ENCODE measurements at places on chromosomes 2 and 18.

GRCh38 chr2:209719034-209719433, 52.6 kb upstream of the UNC80 start:
- no peak for DNase-seq

DNA sequence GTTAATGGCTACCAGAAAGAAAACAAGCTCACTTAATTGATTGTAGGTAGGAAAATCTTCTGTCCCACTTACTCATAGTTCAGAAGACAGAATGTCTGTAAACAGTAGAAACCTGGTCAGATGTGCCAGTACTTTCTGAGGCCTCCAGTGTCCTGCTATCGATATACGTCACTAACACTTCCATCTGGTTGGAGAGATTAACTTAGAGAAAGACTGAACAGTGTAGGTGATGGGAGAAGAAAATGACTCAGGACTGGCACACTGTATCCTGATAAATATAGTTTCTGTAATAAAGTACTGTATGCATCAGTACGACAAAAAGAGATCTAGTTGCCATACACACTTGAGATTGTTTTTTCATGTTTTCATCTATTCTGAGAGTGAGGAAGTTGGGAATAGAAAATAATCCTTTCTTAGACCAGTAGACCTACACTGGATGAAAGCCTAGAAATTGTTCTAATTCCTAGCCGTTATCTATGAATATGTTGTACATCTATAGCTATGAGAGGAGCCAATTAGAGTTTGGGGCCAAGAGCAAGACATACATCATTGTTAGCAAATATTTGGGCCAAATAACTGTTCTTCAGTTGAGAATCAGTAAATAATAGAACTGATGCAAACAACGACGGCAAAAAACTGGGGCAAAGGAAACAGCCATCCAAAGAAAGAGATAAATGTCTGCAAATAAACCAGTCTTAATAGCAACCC, 105.9 kb downstream of the NAT8 start:
- no peak for DNase-seq

GRCh38 chr2:102304268-102304667, 7.1 kb upstream of the IL1RL1 start:
- DNase-seq = peak; percentile 43

GRCh38 chr2:202249521-202250253, 11.3 kb upstream of the SUMO1 start:
- no peak for DNase-seq

DNA sequence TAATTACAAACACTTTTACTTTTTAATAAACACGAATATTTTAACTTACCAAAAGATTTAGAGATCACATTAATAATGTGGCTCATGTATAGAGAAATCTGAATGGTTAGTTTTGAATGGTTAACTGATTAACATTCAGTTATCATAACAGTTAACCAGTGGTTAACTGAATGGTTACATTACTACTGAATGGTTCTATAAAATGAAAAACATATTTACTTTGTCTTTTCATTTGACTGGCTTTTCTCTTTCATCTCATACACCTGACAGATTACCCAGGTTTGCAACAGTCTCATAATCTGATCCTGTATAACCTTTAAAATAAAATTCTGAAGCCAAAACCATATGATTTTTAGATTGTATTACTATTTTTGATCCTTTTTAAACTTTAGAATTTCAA, 91.9 kb downstream of the EPB41L5 start:
- DNase-seq = no peak

- DNase-seq = no peak
Observed at GRCh38 chr2:98175811-98176210, 88.8 kb downstream of the VWA3B start.

- peak; percentile 65 for DNase-seq
Observed at GRCh38 chr18:46035696-46036680, 36.1 kb downstream of the PSTPIP2 start.

GRCh38 chr2:188810586-188810985, 163.6 kb upstream of the COL3A1 start:
- peak; percentile 63 for DNase-seq

GRCh38 chr2:240133401-240133800, 2.7 kb downstream of the COPS9 start:
- DNase-seq = no peak

GRCh38 chr18:63237881-63238692, 81.5 kb downstream of the BCL2 start:
- DNase-seq = peak; percentile 93

GRCh38 chr2:96498021-96498431, 7.1 kb downstream of the NEURL3 start:
- DNase-seq = no peak

DNA sequence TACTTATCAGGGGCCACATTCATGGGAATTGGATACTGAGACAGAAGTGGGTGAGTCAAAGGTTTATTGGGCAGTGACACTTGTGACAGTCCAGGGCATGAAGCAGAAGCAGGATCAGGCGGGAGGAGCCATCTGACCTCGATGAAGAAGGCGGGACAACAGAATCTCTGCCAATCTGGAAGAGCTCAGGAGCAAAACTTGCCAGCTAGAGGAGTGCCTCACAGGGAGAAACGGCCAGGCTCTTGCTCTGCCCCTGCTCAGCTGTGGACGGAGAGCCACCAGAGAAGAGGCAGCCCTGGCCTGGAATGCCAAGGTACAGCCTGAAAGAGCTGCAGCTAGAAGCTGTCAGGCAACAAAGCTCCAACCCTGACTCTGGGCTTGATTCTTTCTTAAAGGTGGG, 16.9 kb downstream of the DAW1 start:
- peak; percentile 28 for DNase-seq

DNA sequence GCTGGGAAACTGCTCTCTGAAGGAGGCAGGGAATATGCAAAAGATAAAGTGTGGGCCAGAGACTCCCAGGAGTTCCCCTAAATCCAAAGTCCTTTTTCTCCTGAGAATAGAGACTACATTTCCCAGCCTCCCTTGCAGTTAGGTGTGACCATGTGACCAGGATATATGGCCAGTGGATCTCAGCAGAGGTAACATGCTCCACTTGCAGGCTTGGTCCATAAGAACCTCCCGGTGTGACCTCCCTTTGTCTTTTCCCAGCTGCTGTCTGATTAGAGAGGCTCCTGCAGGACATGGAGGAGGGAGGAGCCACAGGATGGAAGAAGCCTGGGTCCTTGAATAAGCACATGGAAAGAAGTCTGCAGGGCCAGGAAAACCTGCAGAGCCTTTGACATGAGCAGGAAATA, 76.2 kb downstream of the TGFA start:
- DNase-seq = no peak

- no peak for DNase-seq
Observed at GRCh38 chr2:239548451-239548871, 147.6 kb upstream of the HDAC4 start.

DNA sequence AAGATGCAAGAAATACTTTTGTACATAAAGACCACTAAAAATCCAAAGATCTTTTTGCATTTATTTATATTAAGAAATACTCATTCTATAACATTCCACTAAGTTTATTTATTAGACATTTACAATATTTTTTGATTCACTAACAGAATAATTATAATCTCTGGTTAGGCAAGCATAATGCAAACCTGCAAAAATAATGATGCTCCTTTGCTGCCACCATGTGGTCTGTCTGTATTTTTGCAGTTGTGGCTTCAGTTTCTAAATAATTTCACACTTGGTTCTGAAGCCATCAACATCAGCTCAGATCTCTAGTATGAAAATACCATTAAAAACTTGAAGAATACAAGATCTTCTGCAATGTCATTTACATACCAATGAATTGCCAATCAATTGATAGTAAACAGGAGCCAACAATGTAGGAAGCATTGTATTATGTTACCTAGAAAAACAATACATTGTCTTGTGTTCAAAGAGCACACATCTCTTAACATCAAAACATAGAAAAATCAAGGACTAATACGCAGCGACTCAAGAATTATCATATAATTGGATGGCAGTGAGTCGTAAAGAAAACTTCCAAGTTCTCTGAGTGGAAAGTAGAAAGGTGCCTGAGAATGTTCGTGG, 28.8 kb upstream of the WDR75 start:
- peak; percentile 88 for DNase-seq

DNA sequence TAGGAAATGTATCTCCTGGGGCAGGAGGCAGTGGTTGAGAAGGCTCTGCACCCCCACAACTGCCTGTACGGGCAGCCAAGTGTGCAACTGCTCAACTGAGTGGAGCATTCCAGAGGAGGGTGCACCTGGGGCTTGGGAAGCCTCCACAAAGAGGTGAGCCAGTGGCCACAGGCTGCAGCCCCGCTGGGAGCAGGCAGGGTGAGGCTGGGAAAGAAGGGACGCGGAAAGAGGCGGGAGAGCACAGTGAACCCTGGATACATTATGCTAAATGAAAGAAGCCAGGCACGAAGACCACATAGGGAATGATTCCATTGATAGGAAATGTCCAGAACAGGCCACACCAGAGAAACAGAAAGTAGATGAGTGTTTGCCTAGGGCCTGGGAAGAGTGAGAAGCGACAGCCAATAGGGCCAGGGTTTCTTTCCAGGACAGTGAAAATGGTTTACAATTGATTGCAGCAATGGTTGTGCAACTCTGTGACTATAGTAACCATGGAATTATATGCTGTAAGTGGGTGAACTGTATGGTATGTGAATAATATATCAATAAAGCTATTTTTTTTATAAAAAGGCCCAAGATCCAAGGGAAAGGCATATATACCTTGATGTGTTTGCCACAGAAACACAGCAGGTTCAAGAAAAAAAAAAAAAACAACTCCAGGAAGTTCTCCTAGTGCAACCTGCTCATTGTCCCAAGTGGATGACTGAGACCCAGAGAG, 82.4 kb downstream of the DDX1 start:
- DNase-seq = peak; percentile 48

DNA sequence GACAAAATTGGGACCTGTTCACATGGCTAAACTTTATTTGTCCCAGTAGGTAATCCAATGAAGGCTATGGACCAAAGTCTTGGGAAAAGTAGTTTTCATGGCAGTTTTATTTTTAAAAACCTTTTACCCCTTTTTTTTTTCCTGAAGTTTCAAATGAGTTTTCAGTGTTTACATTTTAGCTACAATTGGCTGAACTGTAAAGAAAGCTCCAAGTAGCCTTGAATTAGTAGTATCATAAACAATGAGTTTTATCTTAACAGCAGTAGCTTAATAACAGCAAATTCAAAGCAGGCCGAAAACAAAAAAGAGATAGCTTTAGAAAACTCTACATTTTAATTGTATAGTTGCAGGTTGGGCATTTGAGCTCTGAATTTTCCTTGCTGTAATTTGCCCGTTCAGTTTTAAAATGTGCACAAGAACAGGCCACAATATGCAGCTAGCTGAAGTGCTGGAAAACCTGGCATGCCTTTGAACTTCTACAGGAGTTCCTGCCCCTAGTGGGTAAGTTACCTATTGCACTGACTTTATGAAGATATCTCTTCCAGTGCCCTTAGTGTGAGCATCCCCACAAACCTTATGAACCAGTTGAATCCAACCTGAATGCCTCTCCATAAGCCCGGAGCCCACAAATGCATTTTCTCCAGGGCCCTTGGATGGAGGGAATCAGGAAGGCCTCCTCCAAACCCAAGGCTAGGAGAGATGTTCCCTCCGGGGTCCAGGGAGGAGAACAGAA, 106.7 kb downstream of the XRCC5 start:
- peak; percentile 23 for DNase-seq

- DNase-seq = no peak
Observed at GRCh38 chr2:101969723-101970122, 22.0 kb upstream of the IL1R2 start.

DNA sequence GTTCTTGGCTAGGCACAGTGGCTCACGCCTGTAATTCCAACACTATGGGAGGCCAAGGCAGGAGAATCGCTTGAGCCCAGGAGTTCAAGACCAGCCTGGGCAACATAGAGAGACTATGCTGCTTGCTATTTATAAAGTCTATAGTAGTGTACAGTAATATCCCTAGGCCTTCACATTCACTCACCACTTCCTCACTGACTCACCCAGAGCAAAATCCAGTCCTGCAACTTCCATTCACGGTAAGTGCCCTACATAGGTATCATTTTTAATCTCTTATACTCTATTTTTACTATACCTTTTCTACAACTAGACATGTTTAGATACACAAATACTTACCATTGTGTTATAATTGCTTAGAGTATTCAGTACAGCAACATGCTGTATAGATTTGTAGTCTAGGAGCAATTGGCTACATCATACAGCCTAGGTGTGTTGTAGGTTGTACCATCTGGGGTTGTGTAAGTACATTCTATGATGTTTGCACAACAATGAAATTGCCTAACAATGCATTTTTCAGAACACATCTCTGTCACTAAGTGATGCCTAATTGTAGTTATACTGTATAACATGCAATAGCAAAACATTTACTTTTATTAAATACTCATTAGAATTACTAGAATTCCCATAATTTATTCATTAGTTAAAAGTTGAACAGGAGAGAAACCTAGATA, 8.8 kb downstream of the DHX57 start:
- no peak for DNase-seq

GRCh38 chr2:35447821-35448220, 907.8 kb upstream of the CRIM1 start:
- no peak for DNase-seq

DNA sequence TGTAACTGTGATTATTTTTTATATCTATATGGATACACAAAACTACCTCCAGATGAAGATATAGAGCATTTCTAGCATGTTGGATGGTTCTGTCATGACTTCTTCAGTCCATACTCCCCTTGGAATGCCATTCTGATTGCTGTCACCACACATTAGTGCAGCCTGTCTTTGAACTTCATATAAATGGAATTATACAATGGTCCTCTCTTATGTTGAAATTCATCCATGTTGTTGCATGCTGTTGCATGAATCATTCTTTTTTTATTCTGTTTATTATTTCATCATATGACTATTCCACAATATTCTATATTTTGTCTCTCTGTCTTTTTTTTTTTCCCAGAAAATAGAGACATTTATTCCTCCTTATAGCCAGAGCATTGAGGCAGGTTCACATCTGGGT, 74.1 kb downstream of the OSBPL6 start:
- no peak for DNase-seq

GRCh38 chr2:43045866-43046265, 180.5 kb downstream of the ZFP36L2 start:
- DNase-seq = no peak

DNA sequence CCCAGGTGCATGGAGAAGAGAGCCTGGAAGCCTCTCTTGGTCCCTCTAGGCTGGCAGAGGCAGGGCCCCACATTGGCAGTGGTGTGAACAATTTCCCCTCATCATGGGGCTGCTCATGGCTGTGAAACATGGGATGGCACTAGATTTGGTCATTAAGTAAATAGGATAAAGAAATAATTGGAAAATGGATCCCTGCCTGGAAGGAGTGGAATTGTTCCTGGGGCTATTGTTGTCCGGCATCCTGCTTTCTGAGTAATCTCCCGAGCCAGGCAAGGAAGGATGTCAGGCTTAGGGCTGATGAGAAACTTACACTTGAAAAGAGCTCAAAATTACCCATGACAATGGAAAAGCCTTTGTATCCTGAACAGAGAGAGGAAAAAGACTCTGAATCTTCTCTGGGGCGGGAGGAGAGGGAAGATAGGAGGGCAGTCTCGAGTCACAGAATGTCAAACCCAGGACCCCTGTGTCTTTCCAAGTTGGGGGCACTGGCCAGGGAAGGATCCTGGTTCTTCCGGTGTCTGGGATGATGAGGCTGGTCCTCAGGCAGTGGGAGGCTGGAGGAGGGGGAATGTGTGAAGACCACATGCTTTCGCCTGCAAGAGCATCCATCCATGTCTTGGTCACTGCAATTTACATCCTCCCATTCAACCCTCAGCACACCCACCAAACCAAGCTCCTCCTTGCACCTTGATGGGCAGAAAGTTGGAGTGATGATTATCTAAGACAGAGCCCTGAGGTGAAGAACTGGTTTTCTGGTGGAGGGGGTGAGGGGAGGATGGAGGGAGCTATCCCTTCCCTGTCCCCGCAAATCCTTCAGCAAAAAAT, 27.1 kb upstream of the STEAP3 start:
- peak; percentile 16 for DNase-seq

All from cardiac fibroblast (primary cell).